A375 (cell line): ENCODE measurements at places on chromosomes 16 and 17. TPM values are rescaled to one million over a fixed set of nuclear protein-coding genes. Genes with fewer than 3 reads are reported as not detected.

The HSPB9 gene
- 0.08 TPM in 1 of 2 replicates, not detected in the other for total RNA-seq

The GNGT2 gene
- 0.27 and 0.38 TPM in 2 replicates for total RNA-seq

The CLEC18A gene
- 6.3 and 7.2 TPM in 2 replicates for total RNA-seq

The CA5A gene
- not detected in 2 replicates for total RNA-seq

The KRT32 gene
- 0.08 and 0.19 TPM in 2 replicates for total RNA-seq
